ENCODE measurements at places on chromosomes 4 and X. TPM values are rescaled to one million over a fixed set of nuclear protein-coding genes. Genes with fewer than 3 reads are reported as not detected.

Gene MBTPS2
- total RNA-seq, result 10.7 TPM

Gene DUX4
- not detected for total RNA-seq

Gene GYPE
- total RNA-seq, result not detected

Gene ITGB1BP2
- total RNA-seq, result 5.3 TPM

Gene ARAP2
- total RNA-seq, result 80.8 TPM

Gene IBSP
- not detected for total RNA-seq

Gene MAGEA9B
- not detected for total RNA-seq

Gene ARSJ
- total RNA-seq, result not detected

Gene APLN
- not detected for total RNA-seq

Gene XG
- 0.95 TPM for total RNA-seq

Gene PRR27
- not detected for total RNA-seq

Gene ADAM29
- total RNA-seq, result not detected

Gene NEUROG2
- total RNA-seq, result not detected

Gene FBXL5
- total RNA-seq, result 34.9 TPM

Gene NPY5R
- total RNA-seq, result not detected

Gene PRDM8
- 29.4 TPM for total RNA-seq

Gene SH3BP2
- 116 TPM for total RNA-seq

Gene GYG2
- not detected for total RNA-seq

Gene UGT2B15
- total RNA-seq, result not detected

Gene HEPH
- 0.20 TPM for total RNA-seq

Gene NWD2
- total RNA-seq, result not detected

Gene POU3F4
- not detected for total RNA-seq

Gene CTAG1B
- not detected for total RNA-seq

Gene MAGEC3
- not detected for total RNA-seq

Gene GATA1
- not detected for total RNA-seq

All from T-helper 1 cell treated with Interleukin-12 subunit alpha and Interleukin-12 subunit beta and Interleukin-4 antibody, amounts not matched to agents 30 ng/mL and 1 ng/mL, for 36 hours (primary cell).